ENCODE measurements at places on chromosomes 7 and 10. TPM values are rescaled to one million over a fixed set of nuclear protein-coding genes. Genes with fewer than 3 reads are reported as not detected.

Gene CUTC
- total RNA-seq: 25.6 TPM

Gene TMEM270
- 0.23 TPM for total RNA-seq

Gene PBLD
- 2.0 TPM for total RNA-seq

Gene POLR3A
- total RNA-seq: 15.8 TPM

Gene PON1
- not detected for total RNA-seq

Gene HNRNPF
- total RNA-seq: 365 TPM

Gene LRRTM3
- total RNA-seq: not detected

Gene DPY19L1
- total RNA-seq: 58.3 TPM

Gene RFC2
- 114 TPM for total RNA-seq

Gene PAPOLB
- not detected for total RNA-seq

Gene CPN1
- not detected for total RNA-seq

Gene SVOPL
- total RNA-seq: not detected

Gene BLNK
- not detected for total RNA-seq

Gene C10orf67
- total RNA-seq: 0.10 TPM

Gene MAT1A
- 0.13 TPM for total RNA-seq

Gene KLF14
- 0.20 TPM for total RNA-seq

Gene CDHR1
- total RNA-seq: not detected

Gene PRKCQ
- 0.16 TPM for total RNA-seq

Gene CTBP2
- 72.9 TPM for total RNA-seq

Gene TYW1B
- 1.7 TPM for total RNA-seq

Gene IL6
- 0.16 TPM for total RNA-seq

Gene NPM3
- 112 TPM for total RNA-seq

Gene P4HA1
- total RNA-seq: 25.2 TPM

Gene HELLS
- total RNA-seq: 92.2 TPM

Gene AGAP6
- total RNA-seq: 5.9 TPM

Gene VIPR2
- total RNA-seq: not detected

Gene SPDYE9
- total RNA-seq: not detected

Gene VPS37D
- 4.7 TPM for total RNA-seq

Gene SPDYE1
- not detected for total RNA-seq
